ENCODE measurements at places on chromosomes 11 and 22.
A peak's percentile ranks its signal among the peaks of the same experiment; 100 is the strongest.

DNA sequence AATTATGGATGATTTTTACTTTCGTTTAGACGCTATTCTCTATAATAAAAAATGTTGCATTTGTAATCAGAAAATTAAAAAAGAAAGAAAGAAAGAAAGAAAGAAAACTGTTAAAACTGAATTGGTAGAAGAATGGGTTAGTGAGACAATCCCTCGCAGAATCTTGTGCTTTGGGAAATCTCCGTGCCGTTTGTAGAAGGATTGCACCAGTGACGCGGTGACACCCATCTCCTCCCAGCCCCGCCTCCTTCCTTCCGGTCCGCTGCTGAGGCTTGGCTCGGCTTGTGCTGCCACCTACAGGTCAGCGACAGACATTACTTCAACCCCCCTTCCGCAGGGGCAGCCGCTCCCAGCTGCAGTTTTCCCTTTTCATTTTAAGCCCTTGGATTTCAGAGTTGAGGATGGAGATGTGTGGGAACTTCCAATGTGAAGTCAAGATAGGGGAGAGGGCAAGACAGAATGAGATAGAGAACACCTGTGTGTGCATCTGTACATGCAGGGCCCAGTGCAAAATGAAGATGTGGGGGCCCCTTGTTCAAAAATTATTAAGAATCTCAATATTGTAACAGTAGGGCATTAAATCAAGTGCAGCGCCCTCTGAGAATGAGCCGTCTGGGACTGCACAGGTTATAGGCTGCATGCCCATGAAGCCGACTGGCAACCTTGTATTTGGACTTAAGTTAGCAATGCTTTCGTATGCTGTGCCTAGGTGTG lies 41.1 kb downstream of the TST start:
- DNase-seq = peak; percentile 91

DNA sequence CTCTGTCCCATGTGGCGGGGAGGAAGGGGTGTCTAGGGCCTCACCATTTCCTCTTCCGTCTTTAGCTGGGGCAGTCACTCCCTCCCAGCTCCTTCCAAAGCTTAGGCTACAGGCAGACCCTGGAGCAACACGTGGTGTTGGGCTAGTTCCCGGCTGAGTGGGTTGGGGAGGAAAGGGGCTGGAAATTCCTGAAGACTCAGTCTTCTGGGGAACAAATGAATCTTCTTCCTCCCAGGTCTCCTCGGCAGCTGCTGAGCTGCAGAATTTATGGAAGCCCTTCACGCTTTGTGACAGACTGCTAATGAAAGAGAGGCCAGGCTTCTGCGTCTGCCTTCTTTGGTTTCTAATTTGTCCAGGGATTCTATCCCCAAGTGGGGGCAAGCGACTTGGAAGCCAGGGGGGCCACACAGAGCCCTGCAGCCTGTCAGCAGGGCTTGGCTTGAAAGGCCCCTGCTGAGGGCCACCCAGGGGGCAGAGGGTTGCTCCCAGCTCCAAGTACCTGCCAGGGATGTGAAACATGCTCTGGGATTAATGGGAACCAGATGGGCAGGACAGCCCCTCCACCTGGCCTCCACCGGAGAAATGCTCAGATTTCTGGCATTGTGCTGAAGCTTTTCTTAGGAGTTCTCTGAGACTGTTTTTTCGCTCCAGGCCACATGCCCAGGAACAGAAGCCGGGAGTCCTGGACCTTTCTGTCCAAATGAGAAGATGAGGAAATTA lies 123.1 kb downstream of the PKNOX2 start:
- no peak for DNase-seq

DNA sequence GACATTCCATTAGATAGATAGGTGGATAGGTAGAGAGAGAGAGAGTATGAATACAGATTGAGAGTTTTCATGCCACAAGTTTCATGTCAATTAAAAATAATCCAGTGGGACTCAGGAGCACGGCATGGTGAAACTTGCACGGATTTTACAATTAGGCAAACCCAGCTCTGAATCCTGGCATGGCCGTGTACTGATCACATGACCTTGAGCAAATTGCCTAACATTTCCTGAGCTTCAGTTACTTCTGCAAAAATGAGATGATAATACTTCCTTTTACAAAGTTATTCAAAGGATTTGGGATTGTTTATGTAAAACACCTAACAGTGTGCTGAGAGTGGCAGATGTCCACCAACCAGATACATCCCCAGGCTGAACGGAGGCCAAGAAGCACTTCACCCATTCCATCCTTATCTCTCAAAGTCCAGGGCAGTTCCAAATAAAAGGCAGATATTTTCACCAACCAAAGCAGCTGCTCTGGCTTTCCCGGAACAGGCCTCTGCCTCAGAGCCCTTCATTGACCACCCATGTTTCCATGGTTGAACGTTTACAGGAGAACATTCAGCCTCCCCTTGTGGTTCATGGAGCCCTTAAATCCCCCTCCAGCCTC lies 17.9 kb downstream of the APLNR start:
- no peak for DNase-seq

GRCh38 chr22:35191412-35191811 lies 65.9 kb upstream of the HMGXB4 start:
- DNase-seq = no peak

- no peak for DNase-seq
Observed at GRCh38 chr11:107011977-107012376, 6.3 kb downstream of the GUCY1A2 start.

DNA sequence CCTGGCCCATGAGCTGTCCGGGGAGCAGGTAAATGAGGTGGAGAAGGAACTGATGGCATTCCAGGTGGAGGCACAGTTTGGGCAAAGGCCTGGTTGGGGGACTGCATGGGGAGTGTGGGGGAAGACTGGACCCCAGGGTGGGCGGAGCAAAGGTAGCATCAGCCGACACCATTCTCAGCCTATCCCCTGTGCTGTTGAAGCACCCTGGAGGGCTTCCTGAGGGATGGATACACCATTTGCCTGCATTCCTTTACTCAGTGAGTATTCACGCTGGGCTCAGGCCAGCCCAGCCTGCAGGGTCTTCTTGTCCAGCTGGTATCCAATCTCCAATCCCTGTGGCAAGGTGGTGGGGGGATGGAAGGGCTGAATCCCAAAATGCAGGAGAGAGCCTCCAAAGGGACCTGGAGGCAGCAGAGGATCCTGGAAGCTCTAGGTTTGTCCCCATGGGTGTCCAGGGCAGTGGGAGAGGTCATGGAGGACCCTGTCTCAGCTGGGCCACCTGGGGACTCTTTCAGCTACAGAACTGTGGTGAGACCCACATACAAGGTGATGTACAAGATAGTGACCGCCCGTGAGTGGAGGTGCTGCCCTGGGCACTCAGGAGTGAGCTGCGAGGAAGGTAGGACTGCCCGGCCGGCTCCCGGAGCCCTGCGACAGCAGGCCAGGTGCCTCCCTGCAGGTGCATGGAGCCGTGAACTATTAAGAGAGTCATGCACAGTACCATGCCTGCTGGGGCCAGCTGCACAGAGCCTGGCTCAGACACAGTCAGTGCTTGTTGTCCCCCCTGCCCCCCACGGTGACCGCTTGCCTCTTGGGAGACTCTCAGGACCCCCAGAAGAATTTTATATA lies 9.5 kb downstream of the EMID1 start:
- DNase-seq = no peak

GRCh38 chr11:114261791-114262190 lies 34.4 kb upstream of the NNMT start:
- DNase-seq = no peak

DNA sequence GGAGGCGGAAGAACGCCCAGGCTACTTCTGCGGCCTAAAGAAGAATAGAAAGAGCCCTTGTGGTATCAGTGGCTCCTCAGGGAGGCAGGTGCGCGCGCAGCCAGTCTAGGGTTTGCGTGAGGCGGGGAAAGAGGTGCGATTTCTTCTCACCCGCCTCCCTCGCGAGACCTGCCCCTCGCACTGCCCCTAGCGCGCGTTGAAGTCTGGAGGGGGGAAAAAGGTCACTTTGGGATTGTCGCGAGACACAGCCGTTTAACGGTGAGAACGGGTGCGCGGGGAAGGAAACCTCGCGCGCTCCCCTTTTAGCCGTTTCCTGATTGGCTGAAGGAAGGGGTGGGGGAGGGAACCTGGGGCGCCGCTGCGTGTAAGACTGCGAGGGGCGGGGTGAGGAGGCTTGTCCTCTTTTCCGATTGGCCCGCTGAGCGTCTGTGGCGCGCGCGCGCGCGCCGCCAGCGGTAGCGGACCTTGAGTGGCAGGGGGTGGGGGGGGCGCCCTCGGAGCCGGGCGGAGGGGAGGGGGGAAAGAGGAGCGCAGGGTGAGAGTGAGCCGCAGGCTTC lies at the start of gene ZFP91:
TSS of gene ZFP91 (plus strand) at position 429 of the 557 bp plus-strand sequence. CDS start 219 bp downstream, outside the sequence.
- DNase-seq = peak; percentile 97

- no peak for DNase-seq
Observed at GRCh38 chr11:23097891-23098290, 237.6 kb upstream of the CCDC179 start.

- no peak for DNase-seq
Observed at GRCh38 chr22:46976143-46976542, 213.7 kb downstream of the TBC1D22A start.

DNA sequence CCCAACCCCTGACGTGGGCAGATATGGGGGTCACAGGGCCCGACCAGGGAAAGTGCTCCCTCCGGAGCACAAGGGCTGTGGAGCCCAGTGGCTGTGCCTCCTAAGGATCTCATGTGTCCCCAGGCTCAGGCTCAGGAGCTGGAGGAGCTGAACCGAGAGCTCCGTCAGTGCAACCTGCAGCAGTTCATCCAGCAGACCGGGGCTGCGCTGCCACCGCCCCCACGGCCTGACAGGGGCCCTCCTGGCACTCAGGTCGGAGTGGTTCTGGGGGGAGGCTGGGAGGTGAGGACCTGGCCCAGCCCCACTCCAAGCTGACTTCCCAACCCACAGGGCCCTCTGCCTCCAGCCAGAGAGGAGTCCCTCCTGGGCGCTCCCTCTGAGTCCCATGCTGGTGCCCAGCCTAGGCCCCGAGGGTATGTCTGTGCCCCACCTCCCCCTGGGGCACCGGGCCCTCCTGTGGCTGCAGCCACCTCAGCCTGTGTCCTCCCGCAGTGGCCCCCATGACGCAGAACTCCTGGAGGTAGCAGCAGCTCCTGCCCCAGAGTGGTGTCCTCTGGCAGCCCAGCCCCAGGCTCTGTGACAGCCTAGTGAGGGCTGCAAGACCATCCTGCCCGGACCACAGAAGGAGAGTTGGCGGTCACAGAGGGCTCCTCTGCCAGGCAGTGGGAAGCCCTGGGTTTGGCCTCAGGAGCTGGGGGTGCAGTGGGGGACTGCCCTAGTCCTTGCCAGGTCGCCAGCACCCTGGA lies 2.5 kb downstream of the RASSF7 start:
- no peak for DNase-seq

DNA sequence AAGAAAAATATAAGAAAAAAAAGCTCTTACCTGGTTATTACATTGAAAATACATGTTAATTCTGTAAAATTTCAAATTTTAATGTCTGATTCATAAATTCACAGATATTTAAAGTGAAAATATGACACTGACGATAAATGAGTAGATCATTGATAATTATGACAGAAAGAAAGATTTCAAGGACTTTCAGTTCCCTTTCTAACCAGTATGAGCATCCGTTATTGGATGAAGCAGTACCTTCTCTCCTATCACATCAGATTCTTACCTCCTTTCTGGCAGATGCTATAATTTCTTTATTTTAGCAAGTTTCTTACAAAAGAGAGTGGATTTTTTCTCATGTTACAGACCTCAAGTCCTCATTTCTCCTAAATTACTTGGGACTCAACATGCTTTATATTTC lies 847.3 kb downstream of the JRKL start:
- no peak for DNase-seq

DNA sequence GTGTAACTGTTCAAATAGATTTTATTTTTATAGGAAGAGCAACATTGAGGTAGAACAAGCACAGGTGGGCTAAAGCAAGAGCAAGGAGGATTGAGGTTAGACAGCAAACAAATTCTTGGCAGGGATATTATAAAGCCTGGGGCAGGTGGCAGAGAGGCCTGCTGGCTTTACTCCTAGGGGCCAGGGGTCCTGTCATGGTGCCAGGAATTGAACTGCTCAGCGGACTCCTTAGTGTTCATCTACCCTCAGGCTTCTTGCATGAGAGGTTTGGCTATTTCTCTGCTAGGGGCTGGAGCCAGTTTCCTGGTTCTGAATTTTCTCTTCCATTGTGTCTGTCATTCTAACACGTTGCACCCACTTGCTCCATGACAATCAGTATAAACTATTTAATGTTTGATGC lies 217.2 kb upstream of the NCAM1 start:
- DNase-seq = no peak

DNA sequence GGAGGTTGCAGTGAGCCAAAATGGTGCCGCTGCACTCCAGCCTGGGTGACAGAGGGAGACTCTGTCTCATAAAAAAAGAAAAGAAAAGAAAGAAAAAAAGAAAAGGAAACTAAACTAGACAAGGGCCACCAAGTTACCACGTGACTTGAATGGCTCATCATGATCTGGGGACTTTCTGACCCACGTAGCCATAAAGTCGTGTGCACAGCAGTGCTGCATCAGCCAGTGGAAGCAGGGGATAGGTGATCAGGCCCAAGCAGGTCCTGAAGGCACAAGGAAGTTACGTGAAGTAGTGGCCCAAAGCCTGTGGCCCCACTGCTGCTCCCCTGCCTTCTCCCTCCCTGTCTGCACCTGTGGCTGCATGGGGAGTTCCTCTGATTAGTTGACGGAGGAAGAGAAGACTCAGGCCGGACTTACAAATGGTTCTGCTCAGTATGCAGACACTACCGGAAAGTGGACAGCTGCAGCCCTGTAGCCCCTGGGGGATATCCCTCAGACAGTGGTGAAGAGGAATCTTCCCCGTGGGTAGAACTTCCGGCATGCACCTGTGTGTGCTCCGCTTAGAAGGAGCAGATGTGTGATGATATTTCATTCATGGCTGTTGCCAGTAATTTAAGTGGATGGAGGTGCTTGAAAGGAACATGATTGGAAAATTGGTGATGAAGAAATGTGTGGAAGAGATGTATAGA lies 18.2 kb upstream of the CD81 start:
- no peak for DNase-seq

DNA sequence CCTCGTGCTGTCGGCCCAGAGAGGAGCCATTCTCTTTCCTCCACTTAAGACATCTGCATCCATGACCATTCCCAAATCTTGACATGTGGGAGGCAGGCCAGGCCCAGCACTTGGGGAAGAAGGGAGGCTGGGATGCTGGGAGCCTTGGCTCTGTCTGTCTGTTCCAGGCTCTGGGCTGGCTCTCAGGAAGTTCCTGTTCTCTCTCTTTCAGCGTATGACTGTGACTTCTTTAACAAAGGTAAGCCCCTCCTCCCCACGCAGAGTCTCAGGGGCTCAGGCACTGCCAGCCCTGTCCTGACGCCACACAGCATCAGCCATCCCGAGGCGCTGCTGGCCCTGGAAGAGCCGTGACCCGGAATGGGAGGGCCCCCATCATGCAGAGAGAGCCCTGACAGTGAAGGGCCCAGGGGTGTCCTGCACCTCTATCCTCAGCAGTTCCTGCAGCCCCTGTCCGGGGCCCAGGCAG lies 52.4 kb downstream of the OTOG start:
- no peak for DNase-seq
